ENCODE measurements at places on chromosomes 16 and 17.

DNA sequence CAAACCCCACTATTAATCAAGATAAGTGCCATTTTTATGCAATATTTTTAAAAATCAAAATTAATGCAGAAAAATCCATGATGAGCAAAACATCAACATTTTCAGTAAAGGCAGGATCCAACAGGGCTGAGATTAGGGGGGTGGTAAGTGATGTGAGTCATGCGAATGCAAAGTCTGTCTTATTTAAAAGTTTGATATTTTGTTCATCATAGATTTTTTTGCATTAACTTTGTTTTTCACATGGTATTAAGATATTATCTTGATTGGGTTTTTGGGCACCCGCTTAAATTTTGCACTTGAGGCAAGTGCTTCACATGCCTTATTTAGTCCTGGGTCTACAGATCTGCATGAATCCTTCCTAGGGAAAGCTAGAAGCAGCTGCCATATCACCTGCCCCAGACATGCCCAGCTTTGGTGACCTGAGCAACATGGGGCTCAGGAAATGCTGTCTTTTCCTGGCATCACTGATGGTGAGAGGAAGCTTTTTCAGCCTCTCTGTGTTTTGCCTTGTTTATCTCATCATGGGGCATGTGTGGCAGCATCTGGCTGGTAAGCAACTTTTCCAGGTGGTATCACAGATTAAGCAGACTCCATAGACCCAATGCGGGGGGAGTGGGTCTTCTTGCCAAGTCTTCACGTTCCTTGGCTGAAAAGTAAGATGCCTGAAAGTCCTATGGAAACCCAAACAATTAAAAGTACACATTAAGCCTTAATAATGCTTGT lies 57.6 kb upstream of the NFAT5 start:
- DNase-seq: no peak

- DNase-seq: no peak
Measured at GRCh38 chr17:73462823-73463222, 151.0 kb upstream of the CDC42EP4 start.

- DNase-seq: no peak
Measured at GRCh38 chr17:78789663-78790181, 7.6 kb upstream of the CYTH1 start.

GRCh38 chr17:81083125-81083765 lies 48.3 kb downstream of the BAIAP2 start:
- no peak for DNase-seq

GRCh38 chr17:46991617-46992016 lies 12.6 kb upstream of the RPRML start:
- no peak for DNase-seq

DNA sequence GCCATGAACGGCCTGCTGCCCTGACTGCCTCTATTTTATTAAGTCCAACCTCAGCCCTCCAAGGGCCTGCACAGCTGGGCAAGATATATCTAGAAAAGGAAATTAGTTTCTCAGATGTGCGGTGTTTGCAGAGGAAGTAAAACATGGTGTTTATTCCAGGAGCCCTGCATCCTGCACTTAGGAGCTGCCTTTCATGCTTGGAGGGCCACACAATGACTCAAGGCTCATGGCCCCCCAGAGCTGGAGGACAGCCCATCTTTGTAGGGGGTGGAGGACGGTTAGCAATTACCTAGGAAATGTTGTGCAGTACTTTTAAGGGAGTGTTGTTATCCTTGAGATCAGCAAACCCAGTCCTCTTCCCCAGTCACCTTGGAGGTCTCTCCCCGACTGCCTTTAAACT lies 80.5 kb downstream of the COPRS start:
- DNase-seq: no peak

DNA sequence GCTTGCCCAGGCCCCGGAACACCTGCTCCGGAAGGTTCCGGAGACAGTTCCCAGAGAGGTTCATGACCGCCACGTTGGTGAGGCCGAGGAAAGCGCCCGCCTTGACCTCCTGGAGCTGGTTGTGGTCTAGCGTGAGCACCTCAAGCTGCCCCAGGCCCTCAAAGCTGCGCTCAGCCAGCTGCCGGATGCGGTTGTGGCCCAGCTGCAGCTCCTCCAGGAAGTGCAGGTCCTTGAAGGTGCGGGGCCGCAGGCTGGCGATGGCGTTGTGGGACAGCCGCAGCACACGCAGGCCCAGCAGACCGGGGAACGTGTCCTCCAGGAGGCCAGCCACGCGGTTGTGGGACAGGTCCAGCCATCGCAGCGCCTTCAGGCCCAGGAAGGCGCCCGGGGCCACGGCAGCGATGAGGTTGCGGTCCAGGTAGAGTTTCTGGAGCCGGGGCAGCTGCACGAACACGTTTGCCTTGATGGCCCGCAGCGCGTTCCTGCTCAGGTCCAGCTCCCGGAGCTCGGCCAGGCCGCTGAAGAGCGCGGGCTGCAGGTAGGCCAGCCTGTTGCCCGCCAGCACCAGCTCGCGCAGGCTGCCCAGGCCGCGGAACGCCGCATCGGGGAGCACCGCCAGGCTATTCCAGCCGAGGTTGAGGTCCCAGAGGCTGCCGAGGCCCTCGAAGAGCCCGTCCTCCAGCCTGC lies 2.1 kb downstream of the IGFALS start:
- no peak for DNase-seq

- DNase-seq: no peak
Measured at GRCh38 chr16:87953308-87954215, 2.3 kb downstream of the BANP start.

- peak; percentile 7 for DNase-seq
Measured at GRCh38 chr17:43456661-43457361, 27.0 kb upstream of the DHX8 start.

DNA sequence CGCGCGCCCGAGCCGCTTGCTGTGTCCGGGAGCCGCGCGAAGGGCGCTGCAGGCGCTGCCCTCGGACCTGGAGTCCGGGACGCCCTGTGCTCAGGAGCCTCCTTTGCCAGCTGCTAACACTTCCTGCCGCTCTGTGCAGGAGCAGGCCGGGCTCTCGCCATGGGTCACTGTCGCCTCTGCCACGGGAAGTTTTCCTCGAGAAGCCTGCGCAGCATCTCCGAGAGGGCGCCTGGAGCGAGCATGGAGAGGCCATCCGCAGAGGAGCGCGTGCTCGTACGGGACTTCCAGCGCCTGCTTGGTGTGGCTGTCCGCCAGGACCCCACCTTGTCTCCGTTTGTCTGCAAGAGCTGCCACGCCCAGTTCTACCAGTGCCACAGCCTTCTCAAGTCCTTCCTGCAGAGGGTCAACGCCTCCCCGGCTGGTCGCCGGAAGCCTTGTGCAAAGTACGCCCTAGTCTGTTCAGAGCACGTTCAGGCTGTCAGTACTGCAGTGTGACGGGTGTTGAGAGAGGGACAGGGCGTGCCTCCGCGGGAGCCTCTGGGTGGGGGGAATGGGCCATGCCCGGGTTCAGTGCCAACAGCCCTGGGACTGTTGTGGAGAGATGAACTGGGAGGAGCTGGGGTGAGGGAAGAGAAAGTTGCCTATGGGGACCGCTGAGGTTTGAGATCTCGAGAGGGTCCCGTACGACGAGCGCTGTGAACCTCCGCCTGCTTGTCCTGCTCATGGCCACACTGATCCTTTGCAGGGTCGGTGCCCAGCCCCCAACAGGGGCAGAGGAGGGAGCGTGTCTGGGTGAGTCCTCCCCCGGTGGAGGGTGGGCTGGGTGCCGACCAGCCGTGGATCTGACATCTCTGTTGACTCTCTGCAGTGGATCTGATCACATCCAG lies 1.3 kb downstream of the ZNF276 start:
- DNase-seq: peak; percentile 76

- peak; percentile 73 for DNase-seq
Measured at GRCh38 chr17:2724784-2725164, 13.2 kb upstream of the CLUH start.

DNA sequence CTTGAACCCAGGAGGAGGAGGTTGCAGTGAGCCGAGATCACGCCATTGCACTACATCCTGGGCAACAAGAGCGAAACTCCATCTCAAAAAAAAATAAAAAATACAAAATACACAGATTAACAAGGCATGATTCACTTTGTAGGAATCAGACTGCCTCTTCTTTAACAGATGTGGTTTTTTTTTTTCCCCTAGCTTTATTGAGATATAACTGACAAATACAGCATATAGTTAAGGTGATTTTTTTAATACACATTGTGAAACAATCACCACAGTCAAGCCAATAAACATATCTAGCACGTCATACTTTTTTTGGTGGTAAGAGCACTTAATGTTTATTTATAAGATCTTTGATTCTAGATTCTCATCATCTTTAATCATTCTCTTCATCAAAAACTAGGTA lies 87.8 kb downstream of the SPAG9 start:
- no peak for DNase-seq

- DNase-seq: no peak
Measured at GRCh38 chr16:27286451-27286850, 17.9 kb upstream of the NSMCE1 start.

DNA sequence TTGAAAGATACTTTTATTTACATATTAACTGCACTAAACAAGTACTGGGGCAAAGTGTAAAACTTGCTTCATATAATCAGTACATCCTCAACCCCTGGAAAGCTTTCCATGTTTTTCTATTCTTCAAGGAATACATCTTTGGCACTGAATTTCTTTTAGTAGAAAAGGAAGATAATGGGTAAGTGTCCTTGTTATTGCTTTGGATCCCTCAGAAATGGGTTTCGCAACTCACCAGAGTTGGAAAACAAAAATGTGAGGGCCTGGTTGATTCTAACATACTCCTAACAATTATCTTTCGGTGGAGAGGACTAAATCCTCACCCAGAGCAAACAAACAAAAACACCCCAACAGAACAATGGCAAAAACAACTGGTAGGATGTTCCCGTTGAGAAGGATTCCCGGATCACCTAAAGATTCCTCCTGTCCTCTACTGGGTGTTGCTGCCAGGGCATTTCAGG lies 120.4 kb downstream of the PARN start:
- DNase-seq: no peak
